ENCODE measurements at places on chromosomes 2 and 18. TPM values are rescaled to one million over a fixed set of nuclear protein-coding genes. Genes with fewer than 3 reads are reported as not detected.

GRCh38 chr2:3264010-3264744 lies 113.4 kb downstream of the EIPR1 start:
- no peak for DNase-seq

Gene AQP12B
- total RNA-seq, result not detected

GRCh38 chr18:26863921-26864497 lies 1.5 kb downstream of the AQP4 start:
- DNase-seq, result no peak

Gene NOSTRIN
- not detected for total RNA-seq

DNA sequence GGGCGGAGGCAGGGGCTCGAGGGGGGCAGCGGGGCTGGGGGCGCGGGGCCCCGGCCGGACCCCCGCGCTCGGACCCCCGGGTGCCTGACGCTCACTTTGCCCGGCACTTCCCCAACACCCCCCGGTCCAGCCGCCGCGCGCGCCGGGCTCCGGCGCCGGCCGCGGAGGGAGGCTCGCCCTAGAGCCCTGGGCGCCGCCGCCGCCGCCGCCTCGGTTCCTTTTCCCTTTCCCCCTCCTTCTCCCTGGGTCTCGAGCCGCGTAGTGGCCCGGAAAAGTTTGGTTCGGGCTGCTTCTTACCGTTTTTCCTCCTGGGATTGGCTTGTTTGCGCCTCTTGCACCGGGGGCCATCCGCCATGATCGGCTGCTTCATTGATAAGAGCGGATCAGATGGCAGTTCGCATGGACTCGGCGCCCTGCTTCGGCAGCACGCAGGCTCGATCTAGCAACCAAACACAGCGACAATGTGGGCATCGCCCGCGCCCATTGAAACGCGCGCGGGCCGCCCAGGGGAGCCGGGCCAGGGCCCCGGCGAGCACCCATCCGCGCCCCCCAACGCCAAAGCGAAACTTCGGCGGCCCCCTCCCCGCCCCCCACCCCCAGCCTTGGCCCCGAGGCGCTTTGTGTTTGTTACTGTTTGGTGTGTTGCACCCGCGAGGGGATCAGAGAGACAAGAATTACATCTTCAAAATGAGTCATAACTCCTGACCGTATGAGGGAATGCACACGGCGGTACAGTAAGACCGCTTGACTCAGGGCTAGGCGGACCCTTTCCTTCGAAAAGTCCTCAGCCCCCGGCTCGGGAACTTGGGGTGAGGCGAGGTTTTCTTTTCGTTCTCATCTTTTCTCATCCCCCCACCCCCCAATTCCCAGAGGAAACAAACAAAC lies 2.7 kb downstream of the ZEB2 start:
- DNase-seq, result peak; percentile 83

Gene MC4R
- total RNA-seq, result not detected

- DNase-seq, result no peak
Measured at GRCh38 chr2:130966775-130967490, 126.3 kb downstream of the FAM168B start.

GRCh38 chr2:39858677-39859076 lies 79.6 kb upstream of the THUMPD2 start:
- no peak for DNase-seq

Gene ABCA12
- not detected for total RNA-seq

GRCh38 chr2:145066856-145067548 lies 547.1 kb upstream of the ZEB2 start:
- DNase-seq, result no peak

DNA sequence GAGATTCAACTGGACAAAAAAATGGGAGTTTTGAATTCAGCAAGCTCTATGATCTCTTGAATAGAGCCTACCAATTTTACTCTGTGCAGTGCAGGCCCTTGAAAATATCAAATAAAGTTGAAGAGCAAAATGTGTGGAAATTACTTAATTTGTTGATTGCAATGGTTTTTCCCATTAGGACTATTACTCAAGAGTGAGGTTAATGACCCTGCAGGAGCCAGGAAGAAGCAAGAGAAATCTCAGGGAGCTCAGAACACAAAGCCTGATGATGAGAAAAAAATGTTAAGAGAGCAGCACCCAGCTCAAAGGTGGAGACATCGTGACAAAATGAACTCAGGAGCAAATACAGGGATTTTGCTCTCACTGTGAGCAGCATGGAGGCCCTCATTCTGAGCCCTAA lies 337.6 kb upstream of the TRIB2 start:
- no peak for DNase-seq

- DNase-seq, result no peak
Measured at GRCh38 chr18:52764316-52764715, 424.3 kb downstream of the DCC start.

DNA sequence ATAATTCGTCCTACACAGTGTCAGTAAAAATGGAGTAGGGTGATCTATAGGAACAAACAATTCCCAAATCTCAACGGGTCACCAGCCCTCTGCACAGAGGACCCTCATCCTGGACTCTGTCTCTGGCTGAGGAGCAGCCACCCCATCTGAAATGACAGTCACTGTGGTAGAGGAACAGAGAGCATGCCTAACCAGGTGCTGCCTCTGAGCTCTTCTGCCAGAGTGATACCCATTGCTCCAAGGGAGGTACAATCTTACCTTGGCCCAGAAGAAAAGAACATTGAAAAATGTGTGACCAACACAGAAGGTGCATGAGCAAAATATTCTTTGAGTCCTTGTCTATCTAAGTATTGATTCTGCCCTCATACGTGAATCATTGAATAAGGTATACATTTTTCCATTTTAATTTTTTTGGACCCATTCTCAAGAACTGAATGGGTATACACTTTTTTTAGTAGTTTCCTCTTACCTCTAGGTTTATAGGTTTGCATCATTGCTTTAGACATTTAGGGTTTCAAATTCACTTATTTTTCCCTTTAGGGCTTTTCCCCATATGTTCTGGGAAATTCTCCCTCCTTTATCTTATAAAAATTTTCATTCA lies 8.7 kb downstream of the SP140 start:
- no peak for DNase-seq

Gene PLB1
- 4.5 TPM for total RNA-seq

- DNase-seq, result no peak
Measured at GRCh38 chr2:227513113-227513512, 41.2 kb downstream of the AGFG1 start.

GRCh38 chr2:16105669-16106281 lies 165.4 kb downstream of the MYCN start:
- no peak for DNase-seq

GRCh38 chr2:10441948-10442347 lies 6.2 kb downstream of the ODC1 start:
- DNase-seq, result no peak

GRCh38 chr2:128345436-128346165 lies 26.9 kb upstream of the HS6ST1 start:
- no peak for DNase-seq

GRCh38 chr18:24809173-24809950 lies 348.9 kb downstream of the HRH4 start:
- DNase-seq, result no peak

DNA sequence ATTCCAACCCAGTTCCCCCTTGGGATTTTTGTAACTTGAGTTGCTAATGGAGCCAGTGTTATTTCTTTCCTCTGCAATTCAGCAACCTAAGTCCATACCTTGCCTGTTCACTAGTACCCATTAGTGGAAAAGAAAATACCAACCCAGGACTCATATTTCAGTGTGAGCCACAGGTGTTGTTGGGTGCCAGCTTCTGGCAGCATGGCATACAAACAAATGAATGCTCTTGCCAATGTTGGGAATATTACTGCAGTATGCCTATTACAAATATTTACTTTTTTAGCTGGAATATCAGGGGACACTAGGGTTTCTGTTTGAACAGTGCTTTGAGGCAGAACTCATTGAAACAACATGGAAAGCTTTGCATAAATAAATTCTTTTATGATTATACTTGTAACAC lies 130.2 kb downstream of the NCKAP5 start:
- no peak for DNase-seq

Gene KCNG2
- total RNA-seq, result not detected

GRCh38 chr2:128721096-128721495 lies 402.4 kb upstream of the HS6ST1 start:
- DNase-seq, result no peak

DNA sequence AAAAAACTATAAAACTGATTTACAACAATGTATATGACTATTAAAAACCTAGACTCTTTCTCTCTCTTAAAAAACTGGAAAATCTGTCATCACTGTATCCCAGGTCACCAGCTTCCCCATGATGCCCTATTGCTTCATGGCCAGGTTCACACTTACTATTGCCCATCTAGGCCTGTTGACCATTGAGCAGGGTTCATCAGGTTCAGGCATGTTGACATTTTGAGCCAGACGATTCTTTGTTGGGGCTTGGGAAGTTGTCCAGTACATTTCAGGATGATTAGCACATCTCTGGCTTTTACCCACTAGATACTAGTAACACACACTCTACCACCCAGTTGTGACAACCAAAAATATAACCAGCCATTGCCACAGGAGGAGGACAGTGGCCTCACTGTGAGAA lies 26.9 kb upstream of the RAB27B start:
- DNase-seq, result no peak

DNA sequence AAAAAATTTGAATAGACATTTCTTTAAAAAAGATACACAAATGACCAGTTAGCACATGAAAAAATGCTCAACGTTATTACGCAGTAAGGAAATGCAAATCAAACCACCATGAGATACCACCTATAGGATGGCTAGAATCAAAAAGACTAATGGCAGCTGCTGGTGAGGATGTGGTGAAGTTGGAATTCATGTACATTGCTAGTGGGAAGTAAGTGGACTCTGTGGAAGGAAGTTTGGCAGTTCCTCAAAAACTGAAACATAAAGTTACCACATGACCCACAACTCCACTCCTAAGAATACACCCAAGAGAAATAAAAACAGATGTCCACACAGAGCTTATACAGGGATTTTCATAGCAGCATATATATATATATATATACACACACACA lies 51.2 kb downstream of the MBP start:
- no peak for DNase-seq

- DNase-seq, result peak; percentile 28
Measured at GRCh38 chr2:97676620-97677019, 7.1 kb downstream of the C2orf92 start.

DNA sequence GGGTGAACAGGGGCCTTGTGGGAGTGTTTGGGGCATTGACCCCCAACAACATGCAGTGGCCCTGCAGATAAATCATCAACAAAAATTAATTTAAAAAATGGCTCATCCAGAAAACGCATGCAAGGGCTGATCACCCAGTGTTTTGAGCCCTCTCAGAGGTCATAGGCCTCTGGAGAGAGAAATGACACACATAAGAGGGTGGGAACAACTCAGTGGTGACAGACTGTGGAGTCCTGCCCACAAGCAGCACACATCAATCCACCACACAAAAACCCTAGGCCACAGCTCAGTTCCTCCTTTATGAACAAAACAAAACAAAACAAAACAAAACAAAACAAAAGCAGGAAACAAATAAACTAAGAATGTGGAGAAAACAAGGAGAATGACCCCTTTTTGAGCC lies 351.7 kb upstream of the SPHKAP start:
- no peak for DNase-seq

DNA sequence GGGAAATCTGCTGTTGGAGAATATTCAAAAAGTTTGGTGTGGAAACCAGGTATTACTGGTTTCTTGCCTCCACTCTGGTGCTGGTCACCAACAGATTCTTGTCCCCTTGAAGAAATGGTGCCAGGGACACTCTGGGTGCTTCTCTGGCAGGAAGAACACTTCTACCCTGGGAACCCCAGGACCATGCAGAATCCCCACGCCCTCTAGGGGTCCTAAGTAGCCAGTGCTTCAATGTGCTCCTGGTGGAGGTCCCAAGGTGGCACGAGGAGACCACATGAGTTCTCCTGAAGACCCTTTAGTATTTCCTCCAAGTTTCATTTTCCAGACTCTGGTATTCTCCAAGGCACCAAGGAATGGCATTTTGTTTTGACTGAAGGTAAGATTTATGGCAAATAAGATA lies 380.6 kb downstream of the TSN start:
- no peak for DNase-seq

Gene CCDC93
- 15.2 TPM for total RNA-seq

DNA sequence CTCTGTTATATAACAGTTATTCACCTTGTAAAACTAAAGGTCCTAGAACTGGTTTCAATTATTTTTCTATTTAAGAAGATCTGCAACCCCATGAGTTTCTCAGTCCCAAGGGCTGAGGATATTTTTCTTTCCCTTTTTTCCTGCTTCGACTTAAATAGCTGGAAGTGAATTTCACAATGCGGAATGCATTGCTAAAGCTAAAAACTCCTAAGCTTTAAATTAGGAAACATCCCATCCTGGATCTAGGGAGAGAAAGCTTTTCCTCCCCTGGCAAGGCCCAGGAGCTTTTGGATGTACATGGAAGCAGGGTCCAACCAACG lies 1.4 kb downstream of the RFX8 start:
- no peak for DNase-seq

Gene EVA1A
- 152 TPM for total RNA-seq

DNA sequence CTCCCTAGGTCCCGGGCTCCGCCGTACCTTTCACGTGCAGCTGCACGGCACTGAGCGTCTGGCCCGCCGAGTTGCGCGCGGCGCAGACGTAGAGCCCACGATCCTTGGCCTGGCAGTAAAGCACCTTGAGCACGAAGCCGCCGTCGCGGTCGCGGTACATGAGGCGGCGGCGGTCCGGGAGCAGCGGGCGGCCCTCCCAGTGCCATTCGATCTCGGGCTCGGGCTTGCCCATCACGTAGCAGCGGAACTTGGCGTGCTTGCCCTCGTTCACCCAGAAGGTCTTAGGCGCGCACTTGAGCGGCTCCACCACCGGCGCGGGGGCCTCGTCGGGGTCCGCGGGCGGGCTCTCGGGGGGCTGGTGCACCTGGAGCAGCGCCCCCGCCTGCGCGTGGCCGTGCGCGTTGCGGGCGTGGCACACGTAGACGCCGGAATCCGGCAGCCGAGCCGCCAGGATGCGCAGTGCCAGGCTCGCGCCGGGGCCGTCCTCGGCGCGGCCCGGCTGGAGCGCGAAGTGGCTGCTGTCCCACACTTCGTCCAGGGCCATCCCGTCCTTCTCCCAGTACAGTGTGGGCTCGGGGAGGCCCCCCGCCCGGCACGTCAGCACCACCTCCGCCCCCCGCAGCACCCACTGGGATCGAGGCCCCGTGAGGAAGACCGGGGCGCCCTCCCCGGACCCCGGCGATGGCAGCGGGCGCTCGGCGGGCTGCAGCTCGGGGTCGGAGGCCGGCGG lies 980 bp downstream of the OBSL1 start:
- DNase-seq, result peak; percentile 46

Gene CHRNG
- not detected for total RNA-seq

DNA sequence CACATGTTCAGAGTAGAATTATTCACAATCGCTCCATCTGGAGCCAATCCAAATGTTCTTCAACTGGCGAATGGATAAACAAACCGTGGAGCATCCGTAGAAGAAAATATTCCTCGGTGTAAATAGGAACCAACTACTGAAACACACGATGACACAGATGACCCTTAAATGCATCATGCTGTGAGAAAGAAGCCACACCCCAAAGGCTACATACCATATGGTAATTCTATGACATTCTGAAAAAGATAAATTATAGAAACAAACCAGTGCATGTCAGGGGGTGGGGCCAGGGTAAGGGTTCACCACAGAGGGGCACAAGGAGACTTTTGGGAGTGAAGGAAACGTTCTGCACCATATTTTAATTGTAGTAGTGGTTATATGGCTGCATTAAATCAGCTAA lies 312.2 kb upstream of the SMIM21 start:
- no peak for DNase-seq

- no peak for DNase-seq
Measured at GRCh38 chr2:139386401-139386800, 606.2 kb upstream of the NXPH2 start.

Data from SJSA1 (cell line).